ENCODE measurements at places on chromosomes 4 and X. TPM values are rescaled to one million over a fixed set of nuclear protein-coding genes. Genes with fewer than 3 reads are reported as not detected.

DNA sequence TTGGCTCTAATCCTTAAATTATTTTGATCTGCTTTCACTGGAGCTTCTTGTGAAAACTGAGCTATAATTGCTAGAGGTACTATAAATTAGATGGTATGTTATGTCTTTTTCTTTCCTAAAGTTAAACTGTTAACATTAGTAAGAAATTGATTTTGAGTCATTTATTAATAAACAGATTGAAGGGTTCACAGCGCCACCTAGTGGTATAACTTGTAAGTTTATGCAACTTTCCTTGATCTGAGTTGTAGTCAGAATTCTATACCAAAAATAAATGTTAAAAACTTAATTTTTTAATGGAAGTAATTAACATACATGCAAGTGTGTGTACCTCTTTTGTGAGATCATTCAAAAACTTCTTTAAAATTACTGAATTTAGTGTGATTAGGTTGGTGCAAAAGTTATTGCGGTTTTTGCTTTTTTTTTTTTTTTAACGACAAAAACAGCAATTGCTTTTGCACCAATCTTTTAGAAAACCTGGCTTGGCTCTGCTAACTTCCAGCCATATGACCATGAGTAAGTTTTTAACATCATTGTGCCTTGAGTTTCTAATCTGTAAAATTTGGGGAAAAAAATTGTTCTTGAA lies 151.5 kb downstream of the CENPC start:
- H3K36me3 ChIP-seq: no peaks in the 10 kb centered on the region
- H3K27me3 ChIP-seq: peaks cover 6% of the 10 kb centered on the region
- no peak for DNase-seq
- no peak overlapping the region for H3K4me3 ChIP-seq
- no peaks in the 10 kb centered on the region for H3K4me1 ChIP-seq

DNA sequence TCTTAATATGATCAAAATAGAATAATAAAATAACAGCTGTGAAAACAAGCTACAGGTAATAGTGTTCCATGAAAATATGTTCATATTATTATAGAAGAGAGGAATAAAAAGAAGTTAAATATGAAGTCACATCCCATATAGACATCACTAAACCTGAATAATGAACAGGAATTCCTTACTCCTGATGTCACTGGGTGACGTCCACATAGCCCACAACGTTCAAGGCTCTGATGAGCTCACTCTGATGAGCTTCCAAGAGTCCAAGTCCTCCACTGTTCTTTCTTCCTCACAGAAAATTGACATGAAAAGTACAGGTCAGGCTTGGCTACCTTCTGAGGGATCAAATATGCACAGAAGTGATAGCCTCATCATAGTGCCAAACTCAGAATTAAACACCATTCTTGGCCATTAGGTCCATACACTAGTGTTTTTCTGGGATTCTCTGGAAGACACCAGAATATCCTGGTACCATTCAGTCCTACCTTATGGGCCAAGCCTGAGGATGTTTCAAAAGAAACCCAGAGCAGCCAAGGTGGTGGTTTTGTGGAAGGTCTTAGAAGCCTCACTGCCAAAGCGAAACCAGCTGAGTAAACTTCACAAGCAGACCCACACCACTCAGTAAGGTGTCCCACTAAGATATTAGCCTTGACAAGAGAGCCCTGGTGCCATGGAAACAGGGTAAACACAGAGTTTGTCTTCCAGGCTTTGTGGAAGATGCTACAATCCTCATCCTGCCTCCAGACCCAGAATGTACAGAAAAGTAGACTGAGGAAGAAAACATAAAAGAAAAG lies 138.4 kb upstream of the HHIP start:
- no peak overlapping the region for H3K4me3 ChIP-seq
- no peaks in the 10 kb centered on the region for H3K4me1 ChIP-seq
- no peak for DNase-seq
- H3K27me3 ChIP-seq: peaks cover 4% of the 10 kb centered on the region
- H3K36me3 ChIP-seq: no peaks in the 10 kb centered on the region

- H3K4me1 ChIP-seq: no peaks in the 10 kb centered on the region
- H3K36me3 ChIP-seq: no peaks in the 10 kb centered on the region
- no peak overlapping the region for H3K4me3 ChIP-seq
- DNase-seq: no peak
- H3K27me3 ChIP-seq: no peaks in the 10 kb centered on the region
- no peak overlapping the region for H3K27ac ChIP-seq
Observed at GRCh38 chr4:80568891-80569290, 233.4 kb downstream of the CFAP299 start.

The CSAG2 gene
- not detected for total RNA-seq

GRCh38 chr4:56308384-56308783 lies 78.9 kb downstream of the AASDH start:
- DNase-seq: no peak
- H3K27me3 ChIP-seq: no peaks in the 10 kb centered on the region
- no peaks in the 10 kb centered on the region for H3K36me3 ChIP-seq
- H3K4me3 ChIP-seq: no peak overlapping the region
- no peaks in the 10 kb centered on the region for H3K4me1 ChIP-seq

The SYN1 gene
- total RNA-seq: 0.22 TPM

- peaks cover 15% of the 10 kb centered on the region for H3K36me3 ChIP-seq
- H3K27me3 ChIP-seq: no peaks in the 10 kb centered on the region
- no peak for DNase-seq
- H3K27ac ChIP-seq: no peak overlapping the region
Observed at GRCh38 chrX:150406596-150406995, 43.5 kb downstream of the MAMLD1 start.

DNA sequence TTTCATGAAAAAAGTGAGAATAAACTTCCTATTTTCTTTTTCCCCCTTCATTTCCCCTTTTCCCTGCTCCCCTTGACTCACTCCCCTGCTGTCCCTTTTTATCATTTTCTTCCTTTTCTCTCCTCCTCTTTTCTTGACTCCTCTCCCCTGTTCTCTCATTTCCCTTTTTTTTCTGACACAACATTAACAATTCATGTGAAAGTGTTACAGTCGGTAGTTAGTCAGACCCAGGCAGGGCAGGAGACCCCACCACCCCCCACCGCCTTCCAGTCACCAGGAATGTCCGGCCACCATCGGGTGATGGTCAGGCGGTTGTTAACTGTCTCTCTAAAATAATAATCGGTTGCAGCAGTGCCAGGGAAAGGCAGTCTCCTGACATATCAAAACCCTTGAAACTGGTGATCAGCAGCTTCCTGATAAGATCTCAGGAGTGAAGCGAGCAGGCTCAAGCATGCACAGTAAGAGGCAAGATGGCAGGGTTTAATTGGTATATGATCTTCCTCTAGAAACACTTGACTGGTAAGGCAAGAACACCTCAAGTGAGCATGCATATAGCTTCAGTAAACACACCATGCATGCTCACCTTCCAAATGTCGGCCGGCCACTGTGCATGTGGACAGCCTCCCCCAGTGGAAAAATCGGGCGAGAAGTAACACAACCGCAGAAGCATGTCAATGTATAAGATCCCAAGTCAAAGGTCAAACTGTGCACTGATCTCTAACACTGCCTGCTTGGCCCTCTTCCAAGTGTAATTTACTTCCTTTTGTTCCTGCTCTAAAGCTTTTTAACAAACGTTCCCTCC lies 191.4 kb downstream of the NDST4 start:
- DNase-seq: no peak
- no peak overlapping the region for H3K27ac ChIP-seq
- no peaks in the 10 kb centered on the region for H3K36me3 ChIP-seq
- H3K4me3 ChIP-seq: no peak overlapping the region

GRCh38 chr4:141647966-141648365 lies 11.6 kb downstream of the IL15 start:
- H3K27me3 ChIP-seq: peaks cover 4% of the 10 kb centered on the region
- no peak for DNase-seq
- H3K27ac ChIP-seq: no peak overlapping the region

DNA sequence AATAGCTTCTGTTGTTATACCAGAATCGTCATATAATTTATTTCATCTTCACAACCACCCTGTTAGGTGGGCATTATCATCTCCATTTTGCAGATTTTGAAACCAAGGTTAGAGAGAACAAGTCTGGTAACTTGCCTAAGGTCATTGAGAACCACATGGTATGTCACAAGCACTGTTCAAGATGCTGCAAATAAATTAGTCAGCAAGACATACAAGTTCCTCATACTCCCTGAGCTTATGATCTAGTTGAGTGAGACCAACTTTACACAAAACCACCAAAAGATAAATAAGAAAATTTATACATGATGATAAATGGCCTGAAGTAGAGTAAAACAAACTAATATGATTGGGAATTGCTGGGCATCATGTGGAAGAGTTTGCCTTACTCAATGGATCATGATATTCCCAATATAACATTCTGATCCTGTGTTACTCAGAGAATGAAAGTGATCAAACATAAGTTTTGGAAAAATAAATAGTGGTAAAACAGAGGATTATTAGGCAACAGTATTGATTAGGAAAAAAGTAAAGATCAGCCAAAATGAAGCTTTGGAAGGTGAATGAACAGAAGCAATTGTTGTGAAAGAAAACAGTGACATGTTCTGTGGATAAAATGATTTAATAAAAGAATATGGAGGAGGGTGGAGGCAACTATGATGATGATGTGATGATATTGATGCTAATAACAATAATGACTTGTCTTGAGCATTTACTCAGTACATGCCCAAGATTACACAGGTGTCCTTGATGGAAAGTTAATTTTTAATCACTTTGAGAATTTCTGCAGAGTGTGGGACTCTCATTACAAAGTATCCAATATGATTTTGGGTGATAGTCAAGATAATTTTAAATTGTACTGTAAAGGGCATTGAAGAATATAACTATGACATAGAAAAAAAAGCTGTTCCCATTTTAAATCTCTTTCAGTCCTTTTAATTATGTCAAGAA lies 34.1 kb upstream of the IL1RAPL1 start:
- H3K27ac ChIP-seq: no peak overlapping the region
- no peaks in the 10 kb centered on the region for H3K4me1 ChIP-seq
- DNase-seq: no peak
- no peaks in the 10 kb centered on the region for H3K36me3 ChIP-seq

The PWWP3B gene
- total RNA-seq: not detected

The OTC gene
- not detected for total RNA-seq

The PPARGC1A gene
- total RNA-seq: not detected

DNA sequence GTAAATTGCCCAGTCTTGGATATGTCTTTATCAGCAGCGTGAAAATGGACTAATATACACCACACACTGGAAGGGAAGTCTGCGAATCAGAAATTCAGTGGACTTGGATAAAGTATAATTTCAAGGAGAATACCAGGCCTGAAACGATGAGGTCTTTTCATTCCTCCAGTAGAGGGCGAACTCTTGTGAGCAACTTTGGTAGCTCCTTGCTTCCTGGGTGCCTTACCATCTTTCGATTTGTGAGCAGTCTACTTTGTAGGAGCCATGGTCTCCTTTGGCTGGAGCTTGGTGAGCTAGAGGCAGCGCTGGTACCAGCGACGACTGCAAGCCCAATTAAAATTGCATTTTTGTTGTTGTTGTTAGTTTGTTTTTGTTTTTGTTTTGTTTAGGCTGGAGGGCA lies 791.9 kb downstream of the FAT4 start:
- H3K36me3 ChIP-seq: no peaks in the 10 kb centered on the region
- no peaks in the 10 kb centered on the region for H3K4me1 ChIP-seq
- H3K27ac ChIP-seq: no peak overlapping the region
- no peak overlapping the region for H3K4me3 ChIP-seq
- H3K27me3 ChIP-seq: no peaks in the 10 kb centered on the region

DNA sequence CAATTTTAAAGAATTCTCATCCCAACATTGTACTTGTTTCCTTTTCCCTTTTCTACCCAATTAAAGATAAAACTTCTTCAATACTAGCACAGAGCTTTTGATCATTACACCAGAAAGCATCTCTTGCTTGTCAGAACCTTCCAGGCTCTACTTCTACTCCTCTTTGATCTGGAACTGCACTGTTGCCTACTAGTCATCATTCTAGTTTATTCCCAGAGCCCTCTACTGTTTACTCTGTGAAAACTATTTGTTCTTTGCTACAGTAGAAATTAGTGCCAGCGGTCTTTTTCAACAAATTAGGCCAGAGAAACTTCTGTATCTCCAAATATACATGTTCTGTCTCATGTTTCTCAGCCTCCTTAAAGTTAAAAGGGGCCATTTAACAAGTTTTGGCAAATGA lies 46.8 kb upstream of the TMPRSS11F start:
- H3K27me3 ChIP-seq: peaks cover 6% of the 10 kb centered on the region
- H3K4me1 ChIP-seq: no peaks in the 10 kb centered on the region
- H3K27ac ChIP-seq: no peak overlapping the region
- DNase-seq: no peak

- H3K36me3 ChIP-seq: no peaks in the 10 kb centered on the region
- H3K27me3 ChIP-seq: peaks cover 1% of the 10 kb centered on the region
- DNase-seq: no peak
- no peak overlapping the region for H3K4me3 ChIP-seq
Observed at GRCh38 chr4:41432881-41433280, 105.1 kb upstream of the LIMCH1 start.

DNA sequence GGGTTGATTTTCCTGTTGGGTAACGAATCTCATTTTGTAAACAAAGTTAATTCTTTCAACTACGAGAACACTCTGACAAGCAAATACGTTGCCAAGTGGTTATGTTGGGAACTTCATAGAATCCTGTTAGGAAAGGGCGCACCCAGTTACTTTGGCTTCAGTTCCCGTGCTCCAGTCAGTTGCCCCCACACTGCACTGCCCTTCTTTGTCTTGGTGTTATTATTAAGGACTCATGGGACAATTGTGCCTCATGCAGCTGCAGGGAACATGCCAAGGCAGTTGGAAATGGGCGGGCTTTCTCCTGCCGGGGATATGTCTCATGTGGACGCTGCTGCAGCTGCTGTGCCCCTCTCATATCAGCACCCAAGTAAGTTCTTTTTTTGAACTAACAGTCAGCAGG lies 28.9 kb downstream of the OFD1 start:
- H3K4me3 ChIP-seq: no peak overlapping the region
- H3K36me3 ChIP-seq: peaks cover 42% of the 10 kb centered on the region
- H3K4me1 ChIP-seq: peaks cover 6% of the 10 kb centered on the region
- H3K27me3 ChIP-seq: no peaks in the 10 kb centered on the region
- H3K27ac ChIP-seq: no peak overlapping the region

- no peaks in the 10 kb centered on the region for H3K4me1 ChIP-seq
- no peaks in the 10 kb centered on the region for H3K27me3 ChIP-seq
- H3K4me3 ChIP-seq: no peak overlapping the region
Observed at GRCh38 chrX:7283741-7284140, 135.8 kb upstream of the PUDP start.

GRCh38 chr4:7614350-7614949 lies 179.7 kb upstream of the PSAPL1 start:
- H3K27me3 ChIP-seq: no peaks in the 10 kb centered on the region
- DNase-seq: no peak
- H3K4me3 ChIP-seq: no peak overlapping the region
- H3K27ac ChIP-seq: no peak overlapping the region
- no peaks in the 10 kb centered on the region for H3K36me3 ChIP-seq

- H3K27ac ChIP-seq: no peak overlapping the region
- H3K4me1 ChIP-seq: no peaks in the 10 kb centered on the region
- DNase-seq: no peak
- no peaks in the 10 kb centered on the region for H3K27me3 ChIP-seq
- no peaks in the 10 kb centered on the region for H3K36me3 ChIP-seq
Observed at GRCh38 chrX:94058728-94059382, 384.8 kb downstream of the FAM133A start.

- H3K36me3 ChIP-seq: no peaks in the 10 kb centered on the region
- no peak for DNase-seq
- H3K4me1 ChIP-seq: no peaks in the 10 kb centered on the region
- H3K27ac ChIP-seq: no peak overlapping the region
Observed at GRCh38 chr4:100968046-100968445, 379.3 kb downstream of the PPP3CA start.

The ITM2A gene
- total RNA-seq: 114 TPM

The GAGE12J gene
- total RNA-seq: not detected
